CD4-positive, alpha-beta T cell treated with Interleukin-1 beta for 1 hour (primary cell): ENCODE measurements at places on chromosomes 3 and 15.

DNA sequence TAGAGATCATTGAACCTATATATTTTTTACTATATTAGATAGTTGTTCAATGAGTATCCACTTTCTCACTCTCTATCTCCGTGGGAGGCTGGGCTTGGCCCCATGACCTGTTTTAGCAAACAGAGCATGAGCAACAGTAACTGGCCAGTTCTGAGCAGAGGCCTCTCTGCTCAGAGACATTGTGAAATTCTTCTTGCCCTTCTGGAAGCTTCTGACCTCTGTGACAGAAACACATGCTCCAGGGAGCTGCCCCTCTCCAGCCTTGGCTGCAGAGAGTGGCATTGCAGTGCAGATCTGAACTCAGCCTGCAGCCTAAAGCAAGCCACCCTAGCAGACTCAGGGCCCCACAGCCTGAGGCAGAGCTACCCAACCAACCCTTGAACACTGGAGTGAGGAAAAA lies 20.5 kb downstream of the FAM240A start:
- no peak for DNase-seq

DNA sequence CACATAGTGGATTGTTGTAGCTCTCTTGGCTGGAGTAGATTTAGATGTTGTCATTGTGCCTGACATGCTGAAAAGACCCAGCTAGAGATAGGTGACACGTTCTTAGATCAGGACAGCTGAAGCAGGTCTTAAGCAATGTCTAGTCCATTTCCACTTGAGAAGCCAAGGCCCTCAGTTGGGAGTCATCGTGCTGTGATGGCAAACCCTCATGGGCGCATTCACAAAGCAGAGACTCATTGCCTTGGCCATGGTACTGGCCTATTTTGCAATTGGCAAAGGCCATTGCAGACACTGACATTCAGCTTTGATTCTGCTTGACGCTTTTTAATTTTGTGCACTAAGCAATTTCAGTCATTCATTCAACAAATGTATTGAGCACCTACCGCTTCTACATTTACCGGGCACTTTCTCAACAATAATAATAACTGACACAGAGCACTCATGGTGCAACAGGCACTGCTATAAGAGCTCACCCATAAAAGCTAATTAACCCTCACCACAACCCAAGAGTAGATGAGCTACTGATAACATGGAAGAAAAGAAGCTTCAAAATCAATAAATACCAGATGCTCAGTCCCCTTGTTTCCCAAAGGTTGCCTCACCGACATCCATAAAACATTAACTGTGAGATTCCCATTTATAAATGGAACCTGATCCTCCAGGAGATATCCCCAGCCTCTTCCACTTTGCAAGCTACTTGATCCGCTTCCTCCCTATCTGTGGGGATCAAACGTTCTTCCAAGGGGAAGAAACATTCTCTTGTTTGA lies 200.1 kb downstream of the TLE3 start:
- no peak for DNase-seq

GRCh38 chr3:192435241-192435640 lies 292.1 kb downstream of the FGF12 start:
- DNase-seq, result no peak

DNA sequence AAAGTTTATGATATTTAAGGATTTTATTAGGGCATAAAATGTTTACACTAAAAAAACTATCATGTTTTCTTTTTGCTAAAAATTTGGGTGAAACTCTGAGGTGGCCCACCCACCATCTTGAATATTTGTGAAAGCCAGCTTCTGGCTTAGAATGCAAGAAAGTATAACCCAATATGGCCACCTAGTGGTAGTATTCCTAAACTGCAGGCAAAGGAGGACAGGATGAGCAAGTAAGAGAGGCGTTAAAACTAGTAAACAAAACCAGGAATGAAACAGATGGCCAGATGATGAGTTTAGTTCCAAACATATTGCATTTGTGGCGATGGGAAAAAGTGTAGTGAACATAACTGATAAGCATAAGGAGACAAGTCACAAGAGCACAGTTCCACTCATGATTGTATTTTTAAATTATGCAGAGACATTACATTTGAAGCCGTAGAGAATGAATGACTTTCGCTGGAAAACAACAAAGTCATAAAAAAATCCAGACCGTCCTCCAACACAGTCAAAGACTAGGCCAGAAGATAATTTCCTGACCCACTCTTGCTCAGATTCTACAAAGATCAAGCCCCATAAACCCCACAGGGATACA lies 103.3 kb upstream of the PRTG start:
- peak; percentile 75 for DNase-seq

DNA sequence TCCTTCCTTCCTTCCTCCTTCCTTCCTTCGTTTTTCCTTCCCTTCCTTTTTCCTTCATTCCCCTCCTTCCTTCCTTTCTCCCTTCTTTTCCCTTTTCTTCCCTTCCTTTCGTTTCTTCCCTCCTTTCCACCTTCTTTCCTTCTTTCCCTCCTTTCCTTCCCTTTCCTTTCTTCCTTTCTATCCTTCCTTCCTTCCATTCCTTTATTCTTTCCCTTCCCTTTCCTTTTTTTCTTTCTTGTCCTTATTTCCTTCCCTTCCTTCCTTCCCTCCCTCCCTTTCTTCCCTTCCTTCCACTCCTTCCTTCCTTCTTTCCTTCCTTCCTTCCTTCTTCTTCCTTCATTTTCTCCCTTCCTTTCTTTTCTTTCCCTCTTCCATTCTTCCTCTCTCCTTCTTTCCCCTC lies 394.6 kb downstream of the GABRB3 start:
- DNase-seq, result no peak

- DNase-seq, result no peak
Observed at GRCh38 chr3:192244591-192244990, 482.8 kb downstream of the FGF12 start.

DNA sequence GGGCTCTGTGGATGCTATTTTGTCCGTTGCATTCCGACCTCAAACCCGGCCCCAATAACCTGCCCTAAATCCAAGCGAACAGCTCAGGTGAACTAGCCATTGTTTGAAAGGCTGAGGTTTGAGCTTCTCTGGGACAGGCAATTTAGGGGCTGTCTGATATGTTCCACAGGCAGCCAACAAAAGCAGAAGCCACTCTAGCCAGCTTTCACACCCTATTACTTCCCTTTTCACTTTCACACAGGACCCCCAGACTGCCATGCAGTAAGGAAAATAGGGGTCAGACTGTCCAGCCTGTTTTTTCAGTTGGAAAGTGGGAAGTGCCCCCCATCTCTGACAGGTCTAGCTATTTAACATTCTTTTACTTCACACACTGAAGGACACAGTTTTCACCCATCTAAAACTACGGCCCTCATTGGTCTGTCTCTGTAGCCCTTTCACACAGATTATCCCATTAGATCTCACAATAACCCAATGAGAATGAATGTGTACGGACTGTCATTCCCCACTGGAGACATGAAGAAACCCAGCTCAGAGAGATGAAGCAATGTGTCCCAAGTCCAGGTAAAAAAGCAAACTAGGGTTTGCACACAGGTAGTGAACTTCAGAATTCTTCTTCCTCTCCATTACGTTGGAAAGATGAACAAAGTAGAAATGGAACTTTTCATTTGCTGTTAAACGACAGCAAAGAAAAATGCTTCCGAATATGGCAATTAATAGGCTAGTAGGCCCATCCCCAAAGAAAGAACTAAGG lies 1.9 kb downstream of the CCDC12 start:
- no peak for DNase-seq

DNA sequence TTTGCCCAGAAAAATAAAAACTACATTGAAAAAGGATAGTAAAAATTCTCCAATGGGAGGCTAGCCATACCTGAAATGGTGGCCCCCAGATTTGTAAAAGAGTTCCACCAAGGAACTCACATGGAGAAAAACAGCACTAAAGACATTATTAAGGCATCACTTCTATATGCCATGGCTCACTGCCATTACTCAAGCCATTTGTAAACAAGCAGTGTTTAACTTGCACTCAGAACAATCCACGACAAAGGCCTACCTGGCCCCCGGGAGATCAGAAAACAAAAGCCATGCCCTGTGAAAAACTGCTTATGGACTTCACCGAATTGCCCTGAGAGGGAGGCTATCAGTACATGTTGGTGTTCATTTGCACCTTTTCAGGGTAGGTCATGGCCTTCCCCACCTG lies 19.6 kb downstream of the CCR8 start:
- no peak for DNase-seq

DNA sequence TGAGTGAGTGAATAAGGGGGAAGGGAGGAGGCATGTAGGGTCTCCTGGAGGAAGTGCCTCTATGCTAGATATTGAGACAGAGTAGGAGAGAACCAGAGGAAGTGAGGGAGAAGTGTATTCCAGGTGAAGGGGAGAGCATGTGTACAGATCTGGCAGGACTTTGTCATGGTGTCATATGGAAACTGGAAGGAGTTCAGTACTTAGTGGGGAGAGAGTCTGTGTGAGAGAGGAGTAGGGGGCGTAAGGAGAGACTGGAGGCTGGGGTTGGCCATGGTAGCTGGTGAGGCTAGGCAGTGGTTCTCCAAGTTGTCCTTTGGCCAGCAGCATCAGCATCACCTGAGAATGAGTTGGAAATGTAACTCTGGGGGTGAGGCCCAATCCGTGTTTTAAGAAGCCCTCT lies 29.6 kb upstream of the EPHB1 start:
- no peak for DNase-seq

DNA sequence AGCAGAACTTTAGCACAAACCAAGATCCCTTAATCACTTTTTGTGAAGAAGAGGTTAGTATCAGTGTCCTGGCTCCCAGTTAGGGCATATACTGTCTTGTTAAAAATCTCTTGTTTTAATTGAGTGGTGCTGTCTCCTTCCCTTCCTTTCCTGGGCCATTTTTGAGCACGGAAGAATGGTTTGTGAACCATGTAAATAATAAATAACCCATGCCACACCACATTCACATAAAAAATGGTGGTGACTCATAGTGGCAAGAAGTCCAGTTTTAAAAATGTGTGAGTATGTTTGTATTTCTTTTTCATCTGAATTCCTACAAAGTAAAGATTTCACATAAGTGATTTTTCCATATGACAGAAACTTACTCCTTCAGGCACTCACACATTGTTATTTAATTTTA lies 59.1 kb upstream of the SPRED1 start:
- no peak for DNase-seq

GRCh38 chr15:24269923-24270322 lies 405.7 kb upstream of the NPAP1 start:
- no peak for DNase-seq

GRCh38 chr15:45314960-45315359 lies 62.9 kb downstream of the SLC28A2 start:
- no peak for DNase-seq
